Osteocyte (in vitro differentiated cells): ENCODE measurements at places on chromosomes 5 and 9. TPM values are rescaled to one million over a fixed set of nuclear protein-coding genes. Genes with fewer than 3 reads are reported as not detected.

ADAMTS12 gene
- total RNA-seq = 13.9 and 15.5 TPM in 2 replicates

ZNF879 gene
- total RNA-seq = 4.2 and 5.2 TPM in 2 replicates

GRCh38 chr5:169429044-169429443 lies 128.1 kb upstream of the SLIT3 start:
- DNase-seq = no peak

DNA sequence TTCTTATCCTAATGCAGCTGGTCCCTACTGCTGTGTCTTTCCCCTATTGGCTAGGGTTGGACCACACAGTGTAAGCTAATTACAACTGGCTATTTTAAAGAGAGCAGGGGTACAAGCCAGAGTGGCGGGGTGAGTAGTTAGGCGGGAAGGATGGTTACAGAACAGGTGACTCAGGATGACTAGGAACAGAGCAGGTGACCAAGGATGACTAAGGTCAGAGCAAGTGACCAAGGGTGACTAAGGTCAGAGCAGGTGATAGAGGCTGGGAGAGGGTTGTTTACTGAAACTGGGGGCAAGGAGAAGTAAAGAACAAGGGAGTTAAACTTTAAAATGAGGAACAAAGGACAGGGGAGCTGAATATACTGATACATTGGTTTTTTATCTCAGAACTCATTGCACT lies 125.4 kb downstream of the PTTG1 start:
- DNase-seq = no peak

DNA sequence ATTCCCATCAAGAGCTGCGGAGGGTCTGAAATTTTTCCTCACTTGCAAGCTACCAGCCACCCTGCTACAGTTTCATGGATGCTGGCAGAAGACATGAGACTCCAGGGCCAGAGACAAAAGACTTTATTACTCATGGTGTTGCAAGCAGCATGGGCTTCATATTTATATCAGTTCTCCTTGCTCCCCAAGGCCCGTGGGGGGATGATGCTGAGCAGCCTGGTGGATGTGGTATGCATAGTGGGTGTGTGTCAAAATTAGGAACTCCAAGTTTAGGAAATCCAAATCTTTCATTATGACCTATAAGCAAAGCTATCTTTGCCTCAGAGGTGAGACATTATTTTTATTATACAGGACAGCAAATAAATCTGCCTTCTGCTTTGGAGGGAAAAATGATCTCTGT lies 105.7 kb upstream of the ALDH1B1 start:
- peak; percentile 23 for DNase-seq
